ENCODE measurements at places on chromosomes 1 and 21.

GRCh38 chr1:117346206-117346928 lies 20.9 kb upstream of the MAN1A2 start:
- DNase-seq: no peak

DNA sequence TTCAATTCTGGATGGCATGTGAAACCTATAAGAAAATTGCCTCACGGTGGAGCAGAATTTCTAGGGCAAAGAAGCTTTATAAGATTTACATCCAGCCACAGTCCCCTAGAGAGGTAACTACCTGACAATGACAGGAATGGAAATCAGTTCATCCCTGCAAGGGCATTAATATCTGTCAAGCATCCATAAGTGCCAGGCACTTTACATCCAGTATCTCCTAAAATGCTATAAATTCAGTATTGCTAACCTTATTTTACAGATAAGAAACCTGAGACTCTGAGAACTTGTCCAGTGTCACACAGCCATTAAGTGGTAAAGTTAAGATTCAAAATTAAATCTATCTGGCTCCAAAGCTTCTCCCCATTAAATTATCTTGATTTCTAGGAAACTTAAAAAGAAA lies 22.3 kb downstream of the RGS13 start:
- DNase-seq: no peak

DNA sequence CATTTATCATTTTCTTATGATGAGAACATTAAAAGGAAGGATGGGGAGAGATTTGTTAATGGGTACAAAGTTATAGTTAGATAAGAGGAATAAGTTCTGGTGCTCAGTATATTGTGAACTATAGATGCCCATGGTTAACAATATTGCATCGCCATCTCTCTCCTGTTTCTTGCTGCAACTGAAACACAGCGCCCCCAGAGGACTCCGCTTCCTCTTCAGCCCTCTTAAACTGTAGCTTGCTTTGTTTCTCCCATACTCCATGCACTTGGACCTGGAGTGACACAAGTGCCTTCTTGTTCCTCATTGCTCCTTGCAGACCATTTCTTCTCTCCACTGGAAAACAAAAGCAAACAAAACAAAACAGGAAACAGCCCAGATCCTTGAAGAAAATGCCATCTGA lies 70.1 kb upstream of the NTPCR start:
- DNase-seq: no peak

DNA sequence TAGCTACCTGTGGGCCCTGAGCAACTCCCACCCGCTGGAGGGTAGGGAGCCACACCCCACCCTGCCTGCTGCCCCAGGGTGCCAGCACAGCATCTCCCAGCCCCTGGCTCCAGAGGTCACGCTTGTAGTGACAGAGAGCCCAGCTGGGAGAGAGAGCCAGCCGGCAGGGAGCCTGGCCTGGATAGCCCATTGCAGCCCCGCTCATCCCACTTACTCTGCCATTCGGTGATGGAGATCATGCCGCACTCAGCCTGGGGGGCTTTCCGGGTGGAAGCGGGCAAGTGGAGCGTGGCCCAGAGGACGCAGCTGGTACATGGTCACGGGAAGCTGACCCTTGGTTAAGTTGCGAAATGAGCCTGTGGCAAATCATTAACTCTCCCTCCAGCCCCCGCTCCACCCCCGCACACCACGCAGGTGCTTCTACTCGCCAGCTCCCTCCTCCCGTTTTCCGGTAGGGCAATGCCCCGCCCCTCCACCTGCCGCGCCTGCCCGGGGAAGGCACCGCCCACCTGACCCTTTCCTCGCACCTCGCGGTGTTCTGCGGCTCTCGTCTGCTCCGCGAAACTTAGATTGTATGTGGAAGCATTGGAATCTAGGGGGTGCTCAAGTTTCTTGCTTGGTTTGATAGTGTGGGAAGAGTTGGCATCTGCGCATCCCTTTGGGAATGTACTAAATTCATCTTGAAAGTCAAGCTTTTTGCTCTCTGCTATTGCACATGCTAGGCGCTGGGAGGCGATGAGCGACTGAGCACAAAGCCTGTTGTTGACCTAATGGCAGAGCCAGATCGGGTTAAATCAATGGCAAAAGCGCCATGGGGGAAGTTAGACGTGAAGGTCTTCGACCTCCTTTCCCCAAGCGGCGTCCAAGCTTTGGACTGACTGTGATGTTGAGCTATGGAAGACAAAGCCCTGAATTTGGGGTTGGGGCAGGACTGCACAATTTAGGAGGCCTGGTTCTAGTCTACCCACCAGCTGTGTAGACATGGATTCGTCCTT lies at the start of gene GOLT1A:
GOLT1A (minus strand) TSS at position 321 of the 995 bp plus-strand sequence; CDS start at position 239, 82 bp downstream.
- DNase-seq: peak; percentile 13

- no peak for DNase-seq
These were observed 10.8 kb downstream of the IPO13 start for GRCh38 chr1:43957407-43958040.

All from stimulated activated CD8-positive, alpha-beta memory T cell treated with anti-CD3 and anti-CD28 coated beads, Interleukin-2, amount 100 ng/mL, for 1 hour (primary cell).